ENCODE measurements at places on chromosomes 16 and 17.

DNA sequence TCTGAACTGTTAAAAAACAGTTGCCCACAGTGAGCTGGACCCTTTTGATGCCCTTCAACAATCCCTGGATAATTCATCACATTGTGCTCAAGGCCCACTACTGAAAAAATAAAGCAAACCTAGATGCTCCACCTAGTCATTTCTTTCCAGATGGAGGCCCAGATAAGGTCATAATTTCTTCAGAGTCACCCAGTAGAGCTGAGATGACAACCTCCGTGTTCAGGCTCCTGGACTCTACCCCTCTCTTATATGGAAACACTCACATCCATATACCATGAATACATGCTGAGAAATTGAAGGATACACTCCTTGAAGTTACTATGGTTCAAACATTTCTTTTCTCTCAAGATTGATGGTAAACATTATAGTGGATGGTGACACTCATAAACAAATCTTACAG, 2.7 kb upstream of the ABCA3 start:
- DNase-seq: no peak

DNA sequence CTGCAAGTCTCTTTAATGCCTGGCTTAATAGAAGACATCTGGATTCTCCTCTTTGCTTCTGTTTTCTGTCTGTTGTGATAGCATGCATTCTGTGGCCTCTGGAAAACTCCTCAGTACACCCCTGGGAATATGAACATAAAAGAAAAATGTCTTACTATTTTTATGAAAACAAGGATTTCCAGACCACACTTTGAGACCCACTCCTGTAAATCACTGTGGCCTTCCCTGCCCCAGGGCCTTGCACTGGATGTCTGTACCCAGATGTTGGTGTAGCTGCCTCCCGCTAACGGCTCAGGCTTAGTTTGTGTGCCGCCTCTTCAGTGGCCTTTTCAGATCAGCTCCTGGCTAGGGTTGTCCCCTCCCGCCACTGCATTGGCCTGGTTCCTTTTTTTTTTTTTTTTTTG, 126.6 kb downstream of the SOCS1 start:
- DNase-seq: no peak

GRCh38 chr17:17814162-17815061, 22.4 kb downstream of the SREBF1 start:
- DNase-seq: no peak

DNA sequence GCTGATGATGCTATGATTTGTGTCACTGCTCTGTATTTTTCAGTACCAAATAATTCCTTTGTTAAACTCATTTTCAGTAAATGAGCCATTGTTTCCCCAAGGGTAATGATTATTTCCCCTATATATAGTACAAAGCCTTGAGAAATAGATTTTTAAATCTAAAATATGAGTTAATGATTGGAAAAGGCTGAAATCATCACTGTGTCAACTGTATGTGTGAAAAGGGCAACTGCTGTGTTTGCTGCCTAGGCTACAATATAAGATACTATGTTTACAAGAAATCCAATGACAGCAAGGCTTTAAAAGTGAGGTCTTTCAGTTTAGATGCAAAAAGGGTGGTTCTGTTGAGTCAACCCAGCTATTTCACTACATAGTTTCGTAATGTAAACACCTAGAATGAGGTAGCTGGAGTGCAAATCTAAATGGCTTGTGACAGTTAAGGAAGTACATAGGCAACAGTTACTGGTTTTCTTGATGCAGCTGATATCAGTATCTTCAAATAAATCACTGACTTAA, 15.3 kb downstream of the NLK start:
- no peak for DNase-seq

- DNase-seq: no peak
Measured at GRCh38 chr17:76119409-76120371, 16.1 kb upstream of the EXOC7 start.

DNA sequence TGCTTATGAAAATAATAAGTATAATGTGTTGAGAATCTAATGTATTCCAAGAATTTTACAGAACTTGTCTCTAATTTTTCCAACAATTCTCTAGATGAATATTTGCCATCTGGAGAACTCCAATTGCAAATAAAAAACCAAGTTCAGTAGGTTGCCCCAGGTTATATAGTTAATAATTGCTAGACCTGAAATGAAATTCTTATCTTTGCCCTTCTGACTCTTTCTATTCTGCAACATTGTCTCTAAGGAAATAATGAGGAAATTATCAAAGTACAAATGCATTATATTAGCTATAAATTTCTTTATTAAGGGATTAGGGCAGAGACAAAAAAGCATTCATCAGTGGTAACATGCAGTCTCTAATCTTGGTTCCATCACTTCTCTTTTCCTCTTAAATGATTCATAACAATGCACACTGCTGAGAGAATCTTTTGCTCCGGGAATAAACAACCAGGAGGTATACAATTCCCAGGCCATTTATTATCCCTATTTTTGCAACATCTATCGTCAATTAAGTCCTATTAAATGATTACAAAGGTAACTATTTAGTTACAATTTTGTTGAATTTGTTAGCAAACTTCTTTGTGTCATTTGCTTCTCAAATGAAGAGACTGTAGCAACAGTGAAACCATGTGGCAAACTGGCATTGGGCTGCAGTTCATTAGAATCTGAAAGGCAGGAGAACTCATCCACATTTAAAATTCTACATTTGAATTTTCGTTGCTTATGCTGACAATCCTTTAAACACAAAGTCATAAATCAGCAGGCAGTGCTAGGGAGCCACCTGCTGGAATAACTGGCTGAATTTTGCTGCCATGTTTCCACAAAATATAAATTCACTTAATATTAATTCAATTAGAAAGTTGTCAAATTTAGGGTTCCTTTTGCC, 349.6 kb downstream of the KIF2B start:
- DNase-seq: no peak

- DNase-seq: no peak
Measured at GRCh38 chr16:31033709-31034492, 543 bp downstream of the STX4 start.

DNA sequence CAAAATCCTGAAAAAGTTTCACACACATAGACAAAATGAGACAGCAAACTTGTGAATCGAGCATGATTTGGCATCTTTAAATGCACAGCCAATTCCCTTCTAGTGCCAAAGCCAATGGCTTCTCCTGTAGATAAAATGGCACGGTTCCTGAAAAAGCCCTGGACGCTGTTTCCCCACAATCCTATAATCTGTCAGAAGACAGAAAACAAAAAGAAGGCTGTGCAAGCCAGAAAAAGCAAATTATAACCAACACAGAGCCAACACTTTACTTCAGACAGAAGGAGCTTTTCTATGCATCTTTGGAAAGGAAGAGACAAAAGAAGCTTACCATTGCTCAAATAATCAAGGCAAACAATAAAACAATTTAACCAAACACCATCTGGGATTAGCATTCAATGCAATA, 23.8 kb downstream of the FAM222B start:
- DNase-seq: no peak

All from left renal cortex interstitium (tissue), 4 donors.